CD4-positive, alpha-beta T cell (primary cell): ENCODE measurements at places on chromosomes 4 and X.

DNA sequence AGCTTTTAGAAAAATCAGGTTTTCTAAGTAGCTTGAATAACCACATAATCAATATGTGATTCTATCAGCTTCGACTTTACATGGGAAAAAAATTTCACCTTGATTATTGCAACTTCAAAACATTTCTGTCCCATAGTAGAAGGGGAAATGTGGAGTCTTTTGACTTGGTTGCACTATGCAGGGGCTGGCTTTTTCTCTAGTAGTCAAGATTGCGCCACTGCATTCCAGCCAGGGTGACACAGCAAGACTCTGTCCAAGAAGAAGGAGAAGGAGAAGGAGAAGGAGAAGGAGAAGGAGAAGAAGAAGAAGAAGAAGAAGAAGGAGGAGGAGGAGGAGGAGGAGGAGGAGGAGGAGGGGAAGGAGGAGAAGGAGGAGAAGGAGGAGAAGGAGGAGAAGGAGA is 84.9 kb downstream of the MAML3 start:
- H3K27me3 ChIP-seq = no peaks in the 10 kb centered on the region
- H3K4me3 ChIP-seq = no peak overlapping the region
- peaks cover 26% of the 10 kb centered on the region for H3K4me1 ChIP-seq
- DNase-seq = no peak

- no peak overlapping the region for H3K27ac ChIP-seq
- no peak for DNase-seq
- H3K4me1 ChIP-seq = no peaks in the 10 kb centered on the region
- H3K36me3 ChIP-seq = no peaks in the 10 kb centered on the region
Observed at GRCh38 chr4:155339999-155340398, 36.8 kb downstream of the MAP9 start.

DNA sequence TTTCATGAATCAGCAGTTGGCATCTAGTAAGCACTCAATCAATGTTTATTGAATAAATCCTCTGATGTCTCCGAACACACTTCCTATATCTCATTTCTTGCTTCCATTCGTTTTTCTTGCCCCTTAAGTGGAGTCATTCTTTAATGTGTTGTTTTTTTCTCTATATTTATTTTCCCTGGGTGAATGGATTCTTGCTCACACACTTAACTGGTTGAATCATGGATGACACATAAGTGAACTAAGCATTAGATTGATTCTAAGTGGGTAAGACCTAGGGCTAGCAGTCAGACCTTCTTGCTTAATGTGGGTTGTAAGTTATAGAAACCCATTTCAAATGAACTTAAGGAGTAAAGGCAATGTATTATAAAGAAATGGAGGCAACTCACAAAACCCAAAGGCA is 111.1 kb downstream of the RTL3 start:
- H3K4me3 ChIP-seq = no peak overlapping the region
- no peaks in the 10 kb centered on the region for H3K36me3 ChIP-seq
- no peaks in the 10 kb centered on the region for H3K4me1 ChIP-seq
- no peaks in the 10 kb centered on the region for H3K27me3 ChIP-seq

DNA sequence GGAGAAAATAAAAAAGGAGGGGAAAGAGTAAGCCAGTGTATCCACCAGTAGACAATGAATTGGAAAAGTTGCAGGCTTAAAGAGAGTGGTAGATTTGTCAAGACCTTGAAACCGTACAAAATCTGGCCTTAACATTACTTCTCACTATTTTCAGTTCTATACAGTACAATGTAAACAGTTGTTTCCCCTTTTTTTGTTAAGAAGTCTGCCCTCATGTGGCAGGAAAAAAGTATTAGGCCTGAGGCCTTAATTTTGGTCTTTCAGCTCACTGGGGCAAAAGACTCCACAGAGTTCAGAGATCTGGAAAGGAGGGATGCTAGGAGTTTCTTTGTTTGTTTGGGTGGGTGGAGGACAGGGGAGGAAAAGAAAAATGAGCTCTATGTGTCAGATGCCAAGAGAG is 92.8 kb upstream of the CCDC160 start:
- no peak overlapping the region for H3K27ac ChIP-seq
- no peaks in the 10 kb centered on the region for H3K4me1 ChIP-seq
- no peaks in the 10 kb centered on the region for H3K36me3 ChIP-seq
- H3K27me3 ChIP-seq = no peaks in the 10 kb centered on the region

DNA sequence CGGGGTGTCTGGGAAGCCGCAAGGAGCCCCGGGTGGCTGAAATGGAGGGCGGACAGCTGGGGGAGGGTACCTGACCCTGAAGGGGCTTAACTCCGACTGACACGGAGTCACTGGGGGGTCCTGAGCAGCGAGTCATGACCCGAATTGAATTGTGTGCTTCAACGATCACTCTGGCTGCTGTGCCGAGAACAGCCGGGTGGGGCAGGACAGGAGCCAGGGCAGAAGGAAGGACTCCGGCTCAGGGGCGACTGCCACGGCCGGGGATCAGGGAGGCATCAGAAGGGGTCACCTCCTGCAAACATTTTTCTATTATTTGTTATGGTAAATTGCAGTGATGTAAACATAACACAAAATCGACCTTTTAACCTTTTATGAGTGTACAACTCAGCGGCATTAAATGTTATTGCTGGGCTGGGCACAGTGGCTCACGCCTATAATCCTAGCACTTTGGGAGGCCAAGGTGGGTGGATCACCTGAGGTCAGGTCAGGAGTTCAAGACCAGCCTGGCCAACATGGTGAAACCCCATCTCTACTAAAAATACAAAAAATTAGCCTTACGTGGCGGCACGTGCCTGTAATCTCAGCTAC is 21.6 kb downstream of the ZFYVE28 start:
- no peak overlapping the region for H3K27ac ChIP-seq
- DNase-seq = no peak
- H3K4me3 ChIP-seq = no peak overlapping the region
- no peaks in the 10 kb centered on the region for H3K27me3 ChIP-seq
- H3K36me3 ChIP-seq = no peaks in the 10 kb centered on the region

- H3K27ac ChIP-seq = no peak overlapping the region
- peaks cover 3% of the 10 kb centered on the region for H3K27me3 ChIP-seq
- no peak for DNase-seq
- no peaks in the 10 kb centered on the region for H3K36me3 ChIP-seq
Observed at GRCh38 chr4:100026066-100026465, 76.0 kb upstream of the H2AZ1 start.

DNA sequence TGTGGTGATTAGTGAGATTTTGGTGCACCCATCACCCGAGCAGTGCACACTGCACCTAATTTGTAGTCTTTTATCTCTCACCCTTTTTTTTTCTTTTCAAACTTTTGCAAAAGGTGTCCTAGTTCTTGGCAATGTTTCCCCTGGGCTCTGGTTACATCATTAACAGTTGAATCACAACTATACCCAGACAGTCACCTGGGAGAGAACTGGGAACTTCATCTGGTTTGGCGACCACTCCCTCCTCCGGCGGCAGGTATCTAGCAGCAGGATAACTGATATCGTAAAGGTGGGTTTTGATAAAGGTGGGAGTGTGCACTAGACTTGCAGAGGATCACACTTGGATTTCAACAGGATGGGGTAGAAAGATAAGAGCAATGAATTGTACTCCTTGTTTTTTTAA is 140.5 kb downstream of the CHIC2 start:
- no peaks in the 10 kb centered on the region for H3K4me1 ChIP-seq
- H3K36me3 ChIP-seq = no peaks in the 10 kb centered on the region
- no peak overlapping the region for H3K4me3 ChIP-seq

- no peaks in the 10 kb centered on the region for H3K4me1 ChIP-seq
- no peak overlapping the region for H3K27ac ChIP-seq
- DNase-seq = no peak
- no peaks in the 10 kb centered on the region for H3K27me3 ChIP-seq
- no peaks in the 10 kb centered on the region for H3K36me3 ChIP-seq
Observed at GRCh38 chr4:71130827-71131603, 137.6 kb downstream of the DCK start.

DNA sequence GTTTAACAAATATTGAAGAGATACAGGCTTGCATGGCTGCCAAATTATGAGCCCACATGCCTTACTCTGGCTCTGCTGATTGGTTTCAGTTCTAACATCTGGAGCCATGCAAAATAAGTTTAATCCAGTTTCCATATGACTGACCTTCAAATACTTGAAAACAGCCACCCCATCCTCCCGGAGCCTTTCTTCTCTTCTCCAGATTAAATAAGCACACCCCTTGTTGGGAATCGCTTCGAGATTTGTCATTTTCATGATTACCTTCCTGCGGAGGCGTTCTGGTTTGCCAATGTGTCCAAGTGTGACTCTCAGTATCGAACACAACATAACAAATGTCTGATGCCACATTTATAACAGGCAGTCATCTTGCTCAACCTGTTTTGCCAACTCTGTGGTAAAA is 101.6 kb upstream of the JADE1 start:
- no peaks in the 10 kb centered on the region for H3K36me3 ChIP-seq
- DNase-seq = no peak
- H3K27me3 ChIP-seq = no peaks in the 10 kb centered on the region

DNA sequence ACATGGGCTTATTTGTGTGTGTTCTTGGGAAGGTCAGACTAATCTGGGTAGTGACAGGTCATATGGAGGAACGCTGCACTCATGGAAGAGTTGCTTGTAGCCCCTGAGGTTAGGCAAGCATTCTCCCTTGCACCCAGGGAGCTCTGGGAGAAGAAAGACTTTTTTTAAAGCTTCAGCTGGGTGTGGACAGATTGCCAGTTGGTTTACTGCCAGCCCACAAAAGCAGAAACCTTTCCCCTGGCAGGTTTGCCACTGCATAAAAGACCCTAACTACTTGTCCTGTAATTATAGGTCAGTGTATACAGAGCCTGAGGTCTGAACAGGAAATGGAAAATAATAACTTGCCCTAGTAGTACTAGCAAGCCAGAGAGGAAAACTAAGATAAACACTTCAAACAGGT is 7.4 kb upstream of the NFKB1 start:
- DNase-seq = no peak
- H3K36me3 ChIP-seq = no peaks in the 10 kb centered on the region
- no peak overlapping the region for H3K27ac ChIP-seq
- H3K27me3 ChIP-seq = no peaks in the 10 kb centered on the region
- H3K4me1 ChIP-seq = peaks cover 4% of the 10 kb centered on the region

GRCh38 chr4:145277011-145277410 is 96.6 kb upstream of the OTUD4 start:
- H3K4me3 ChIP-seq = no peak overlapping the region
- DNase-seq = no peak

- H3K27me3 ChIP-seq = no peaks in the 10 kb centered on the region
- H3K36me3 ChIP-seq = peaks cover 3% of the 10 kb centered on the region
- no peak for DNase-seq
- peaks cover 8% of the 10 kb centered on the region for H3K4me1 ChIP-seq
Observed at GRCh38 chrX:23737413-23737812, 5.7 kb downstream of the ACOT9 start.

GRCh38 chr4:175671491-175671934 is 140.6 kb downstream of the GPM6A start:
- H3K27ac ChIP-seq = no peak overlapping the region
- no peak for DNase-seq
- no peak overlapping the region for H3K4me3 ChIP-seq
- H3K36me3 ChIP-seq = no peaks in the 10 kb centered on the region
- H3K4me1 ChIP-seq = no peaks in the 10 kb centered on the region

DNA sequence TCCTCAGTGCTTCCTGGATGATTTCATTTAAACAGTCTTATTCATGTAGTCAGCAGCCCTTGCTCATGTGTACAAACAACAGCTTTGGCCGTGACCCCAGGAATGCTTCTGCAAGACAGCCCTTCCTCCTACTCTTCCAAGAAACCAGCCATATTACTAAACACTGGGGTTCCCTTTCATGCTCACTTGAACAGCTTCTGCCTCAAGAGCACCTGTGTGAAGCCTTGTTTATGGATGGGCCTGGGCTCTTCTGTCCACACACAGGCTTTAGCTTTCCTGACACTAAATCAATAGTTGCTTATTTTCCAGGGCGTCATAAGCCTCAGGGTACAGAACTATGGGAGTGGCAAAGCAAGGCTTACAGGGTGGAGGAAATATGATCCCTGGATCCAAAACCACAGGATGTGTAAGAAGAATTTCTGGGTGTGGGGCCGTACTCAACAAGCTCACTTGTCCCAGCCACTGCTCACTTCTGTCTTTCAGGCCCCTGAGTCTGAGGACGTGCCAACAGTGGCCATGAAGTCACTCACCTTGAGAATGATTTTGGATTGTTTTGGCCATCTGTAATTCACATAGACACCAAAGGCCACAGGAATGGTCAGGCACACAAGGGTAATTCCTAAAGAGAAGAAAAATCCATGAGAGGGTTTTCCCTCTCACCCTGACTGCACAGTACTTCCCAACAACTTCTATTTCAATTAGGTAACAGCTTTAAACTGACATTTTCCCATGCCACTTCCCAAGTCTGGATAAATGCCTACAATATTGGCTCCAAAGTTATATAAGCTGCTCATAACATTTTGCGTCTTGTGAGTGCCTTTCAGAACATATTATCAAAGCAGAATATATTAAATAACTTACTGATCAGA is 17.7 kb downstream of the SLC10A6 start:
- H3K4me1 ChIP-seq = no peaks in the 10 kb centered on the region
- H3K27ac ChIP-seq = no peak overlapping the region
- H3K27me3 ChIP-seq = no peaks in the 10 kb centered on the region
- no peak for DNase-seq

DNA sequence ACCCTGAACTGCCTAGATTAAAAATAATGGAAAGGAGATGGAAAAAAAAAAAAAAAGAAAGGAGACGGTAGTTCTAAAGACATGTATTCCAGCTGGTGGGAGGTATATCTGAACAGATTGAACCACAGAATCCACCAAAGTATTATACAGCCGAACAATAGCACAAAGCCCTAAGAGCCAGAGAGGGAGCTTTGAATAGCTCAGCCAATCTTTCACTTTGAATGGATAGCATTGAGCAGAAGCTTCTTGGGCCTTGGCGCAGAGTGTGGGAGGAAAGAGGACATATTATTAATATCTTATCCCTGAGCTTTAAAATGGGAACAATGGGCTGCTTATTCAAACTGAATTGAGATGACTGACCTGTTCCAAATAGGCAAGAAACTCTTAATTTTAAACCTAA is 147.8 kb upstream of the PAQR3 start:
- H3K36me3 ChIP-seq = no peaks in the 10 kb centered on the region
- H3K4me3 ChIP-seq = no peak overlapping the region
- no peaks in the 10 kb centered on the region for H3K4me1 ChIP-seq
- DNase-seq = no peak
- no peaks in the 10 kb centered on the region for H3K27me3 ChIP-seq
- H3K27ac ChIP-seq = no peak overlapping the region

DNA sequence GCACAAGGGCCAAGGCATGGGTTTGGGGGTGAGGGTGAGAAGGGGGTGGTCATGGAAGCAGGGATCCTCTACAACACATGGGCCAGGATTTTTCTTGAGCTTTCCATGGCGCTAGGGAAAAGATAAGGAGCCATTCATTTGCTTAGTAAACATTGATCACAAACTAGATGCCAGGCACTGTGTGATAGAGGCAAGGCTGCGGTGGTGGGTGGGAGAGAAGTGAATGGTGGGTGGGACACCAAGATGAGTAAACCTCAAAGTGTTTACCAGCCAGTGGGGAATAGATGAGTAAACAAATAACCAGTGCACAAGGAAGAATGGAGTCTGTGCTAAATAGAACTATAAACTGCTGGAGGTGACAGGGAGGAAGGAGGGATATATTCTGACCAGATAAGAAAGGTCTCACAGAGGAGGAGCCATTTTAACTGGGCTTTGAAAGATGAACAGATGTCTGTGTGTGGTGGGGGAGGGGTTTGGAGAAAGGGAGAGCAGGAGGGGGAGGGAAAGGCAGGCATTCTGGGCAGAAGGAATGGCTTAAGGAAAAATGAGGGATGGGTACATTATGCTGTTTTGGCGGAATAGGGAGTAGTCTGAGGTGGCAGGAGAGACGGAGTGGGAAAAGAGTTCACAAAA is 48.0 kb upstream of the LAS1L start:
- no peaks in the 10 kb centered on the region for H3K36me3 ChIP-seq
- peaks cover 6% of the 10 kb centered on the region for H3K4me1 ChIP-seq
- H3K27me3 ChIP-seq = no peaks in the 10 kb centered on the region
- H3K4me3 ChIP-seq = no peak overlapping the region

- H3K4me3 ChIP-seq = no peak overlapping the region
- H3K27ac ChIP-seq = no peak overlapping the region
- H3K36me3 ChIP-seq = no peaks in the 10 kb centered on the region
- no peaks in the 10 kb centered on the region for H3K27me3 ChIP-seq
- no peak for DNase-seq
Observed at GRCh38 chrX:24260842-24261550, 52.9 kb downstream of the SUPT20HL2 start.
